Activated CD8-positive, alpha-beta memory T cell treated with anti-CD3 and anti-CD28 coated beads for 48 hours (primary cell): ENCODE measurements at places on chromosomes 7 and 10.

- DNase-seq, result no peak
Observed at GRCh38 chr7:74499835-74500388, 46.2 kb downstream of the GTF2IRD1 start.

- no peak for DNase-seq
Observed at GRCh38 chr10:76202777-76203176, 771.4 kb downstream of the LRMDA start.

GRCh38 chr10:43707770-43708169, 59.1 kb upstream of the ZNF32 start:
- no peak for DNase-seq

GRCh38 chr10:121325490-121326231, 272.6 kb downstream of the FGFR2 start:
- DNase-seq, result no peak

GRCh38 chr7:12257582-12257981, 46.5 kb downstream of the TMEM106B start:
- no peak for DNase-seq

- DNase-seq, result no peak
Observed at GRCh38 chr7:138755842-138756590, 41.8 kb upstream of the TMEM213 start.

DNA sequence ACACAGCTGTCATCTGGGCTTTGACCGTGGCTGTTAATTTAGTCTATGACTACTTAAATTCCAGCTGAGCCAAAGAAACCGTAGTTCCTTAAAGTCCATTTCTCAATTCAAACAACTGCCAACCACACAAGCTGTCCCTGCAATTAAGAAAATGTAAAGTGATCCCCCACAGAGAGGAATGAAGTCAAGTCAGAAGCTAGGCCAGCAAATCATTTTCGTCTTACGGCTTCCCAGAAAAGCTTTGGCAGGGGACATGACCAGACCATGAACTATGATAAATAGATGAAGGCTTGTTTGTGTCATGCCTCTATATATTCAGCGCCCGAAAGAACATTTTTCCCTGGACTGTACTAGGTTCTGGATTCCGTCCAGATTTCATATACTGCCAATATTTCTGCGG, 54.6 kb downstream of the HACD1 start:
- no peak for DNase-seq

DNA sequence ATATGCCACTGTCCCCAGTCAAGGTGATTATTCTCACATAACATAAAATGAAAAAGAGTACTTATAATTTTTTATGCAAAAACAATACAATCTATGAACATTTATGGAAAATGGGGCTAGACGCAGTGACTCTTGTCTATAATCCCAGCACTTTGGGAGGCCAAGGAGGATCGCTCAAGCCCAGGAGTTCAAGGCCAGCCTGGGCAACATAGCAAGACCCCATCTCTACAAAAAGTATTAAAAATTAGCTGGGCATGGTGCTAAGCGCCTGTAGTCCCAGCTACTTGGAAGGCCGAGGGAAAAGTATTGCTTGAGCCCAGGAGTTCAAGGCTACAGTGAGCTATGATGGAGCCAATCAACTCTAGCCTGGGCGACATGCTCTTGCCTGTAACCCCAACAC, 14.5 kb upstream of the ANAPC16 start:
- no peak for DNase-seq

GRCh38 chr10:69498711-69499471, 47.6 kb downstream of the TSPAN15 start:
- DNase-seq, result no peak

GRCh38 chr7:158561659-158562058, 26.0 kb downstream of the PTPRN2 start:
- no peak for DNase-seq

- DNase-seq, result no peak
Observed at GRCh38 chr10:56258378-56258777, 102.7 kb downstream of the ZWINT start.
